ENCODE measurements at places on chromosomes 12 and 14.

- no peak for DNase-seq
These were observed 173.1 kb upstream of the RTL1 start for GRCh38 chr14:101076451-101077198.

- DNase-seq = no peak
These were observed 7.6 kb upstream of the RTL1 start for GRCh38 chr14:100910888-100911664.

DNA sequence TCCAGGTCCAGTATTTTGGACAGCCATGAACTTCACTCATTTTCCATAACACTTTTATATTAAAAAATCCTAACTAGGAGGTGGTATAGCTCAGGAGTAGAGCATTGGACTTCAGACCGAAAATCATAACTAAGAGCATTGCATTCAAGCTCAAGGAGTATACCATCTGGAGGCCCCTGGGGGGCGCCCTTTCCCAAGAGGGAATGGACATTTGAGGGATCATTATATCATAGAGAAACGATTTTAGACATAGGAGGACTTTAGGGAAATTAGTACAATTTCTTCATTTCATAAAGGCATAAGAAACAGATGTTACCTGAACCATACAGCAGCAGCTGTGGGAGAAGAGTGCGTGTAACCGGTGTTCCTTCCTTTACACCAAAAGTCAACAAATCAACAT lies 5.2 kb upstream of the ATG14 start:
- peak; percentile 32 for DNase-seq

DNA sequence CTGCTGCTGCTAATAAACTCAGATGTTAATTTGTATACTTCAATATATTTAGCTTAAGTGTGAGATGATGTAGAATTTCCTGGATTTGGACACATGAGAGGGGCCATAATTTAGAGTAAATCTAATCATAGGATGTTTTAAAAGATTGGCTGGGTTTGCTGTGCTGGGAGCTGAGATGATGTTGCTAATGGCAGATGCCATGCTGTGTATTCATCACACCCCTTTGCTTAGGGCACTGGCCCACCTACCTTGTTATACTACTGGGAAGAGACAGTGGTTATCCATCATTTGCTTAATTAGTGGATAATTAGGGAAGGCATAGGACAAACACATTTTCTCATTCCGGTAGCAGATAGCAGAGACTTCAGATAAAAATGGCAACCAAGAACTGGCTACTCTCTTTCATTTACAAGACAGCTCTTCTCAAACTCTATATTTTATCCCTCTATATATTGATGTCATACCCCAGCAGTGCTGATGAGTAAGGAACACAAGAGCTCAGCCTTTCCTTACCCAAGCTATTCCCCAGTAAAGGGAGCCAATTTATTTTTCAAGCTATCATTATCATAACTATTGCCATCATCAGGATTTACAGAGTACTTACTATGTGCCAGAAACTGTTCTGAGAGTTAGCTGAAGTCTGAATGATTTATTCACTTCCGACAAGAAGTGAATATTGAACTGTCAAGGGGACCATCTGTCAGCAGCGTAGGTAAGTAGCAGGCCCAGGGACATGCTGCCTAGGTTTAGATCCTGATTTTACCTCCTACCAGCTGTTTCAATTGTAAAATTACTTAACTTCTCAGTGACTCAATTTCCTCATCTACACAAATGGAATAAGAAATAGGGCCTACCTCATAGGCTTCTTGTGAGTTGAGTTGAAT lies 204.6 kb upstream of the FLRT2 start:
- no peak for DNase-seq

DNA sequence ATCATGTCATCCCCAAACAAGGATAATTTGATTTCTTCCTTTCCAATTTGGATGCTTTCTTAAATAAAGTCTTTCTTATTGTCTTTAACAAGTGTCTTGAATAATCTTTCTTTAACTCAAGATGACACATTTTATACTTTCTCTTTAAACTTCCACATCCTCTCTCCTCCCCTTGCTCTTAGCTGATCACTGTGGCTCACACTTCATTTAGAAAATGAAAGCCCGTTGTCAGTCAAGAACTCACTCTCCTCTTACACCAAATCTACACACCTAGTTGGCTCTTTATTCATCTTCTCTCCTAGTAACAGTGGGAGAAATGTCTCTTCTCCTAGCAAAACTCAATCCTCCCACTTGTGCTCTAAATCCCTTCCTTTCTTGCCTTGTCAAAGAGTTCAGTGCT lies 10.4 kb upstream of the RMST start:
- DNase-seq = no peak

- DNase-seq = no peak
These were observed 62.8 kb downstream of the PRMT8 start for GRCh38 chr12:3553681-3554370.

All from EL (cell line).